ENCODE measurements at places on chromosomes 12 and 14.

DNA sequence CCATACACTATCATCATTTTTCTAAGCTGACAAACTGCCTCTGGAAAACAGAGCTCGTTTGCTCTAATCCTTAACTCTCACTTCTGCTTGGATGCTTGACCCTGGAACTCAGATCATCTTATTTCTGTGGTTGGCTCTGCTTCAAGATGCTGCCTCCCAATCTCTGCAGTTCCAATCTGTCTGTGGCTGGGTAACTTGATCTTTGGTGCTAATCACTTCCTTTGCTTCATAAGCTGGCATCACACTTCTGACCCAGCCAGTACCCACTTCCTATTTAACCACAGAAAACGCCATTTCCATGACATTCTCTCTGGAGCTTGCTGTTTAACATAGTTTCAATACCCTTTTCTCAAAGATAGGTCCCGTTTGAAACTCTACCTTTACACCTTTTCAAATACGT, 254.2 kb downstream of the ACSS3 start:
- DNase-seq = no peak

DNA sequence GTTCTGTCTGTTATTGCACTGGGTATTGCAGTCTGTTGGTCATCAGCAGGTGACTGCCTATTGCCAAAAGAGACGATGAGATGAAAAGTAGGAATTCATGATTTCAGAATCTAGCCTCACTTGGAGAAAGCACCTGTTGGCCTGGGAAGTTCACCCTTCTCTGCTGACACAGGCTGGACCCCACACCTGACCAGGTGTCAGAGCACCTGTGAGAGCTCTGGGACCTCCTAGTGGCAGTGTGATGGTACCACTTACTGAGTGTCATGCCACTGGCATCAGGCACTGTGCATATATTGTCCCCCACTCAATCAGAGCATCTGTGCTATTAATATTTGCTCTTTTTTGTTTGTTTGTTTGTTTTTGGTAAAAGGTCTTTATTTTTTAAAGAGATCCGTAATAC, 68.0 kb downstream of the RASSF3 start:
- no peak for DNase-seq

GRCh38 chr12:110001596-110001995, 2.4 kb downstream of the ANKRD13A start:
- DNase-seq = no peak

GRCh38 chr12:53754633-53755264, 3.0 kb upstream of the CISTR start:
- DNase-seq = no peak

DNA sequence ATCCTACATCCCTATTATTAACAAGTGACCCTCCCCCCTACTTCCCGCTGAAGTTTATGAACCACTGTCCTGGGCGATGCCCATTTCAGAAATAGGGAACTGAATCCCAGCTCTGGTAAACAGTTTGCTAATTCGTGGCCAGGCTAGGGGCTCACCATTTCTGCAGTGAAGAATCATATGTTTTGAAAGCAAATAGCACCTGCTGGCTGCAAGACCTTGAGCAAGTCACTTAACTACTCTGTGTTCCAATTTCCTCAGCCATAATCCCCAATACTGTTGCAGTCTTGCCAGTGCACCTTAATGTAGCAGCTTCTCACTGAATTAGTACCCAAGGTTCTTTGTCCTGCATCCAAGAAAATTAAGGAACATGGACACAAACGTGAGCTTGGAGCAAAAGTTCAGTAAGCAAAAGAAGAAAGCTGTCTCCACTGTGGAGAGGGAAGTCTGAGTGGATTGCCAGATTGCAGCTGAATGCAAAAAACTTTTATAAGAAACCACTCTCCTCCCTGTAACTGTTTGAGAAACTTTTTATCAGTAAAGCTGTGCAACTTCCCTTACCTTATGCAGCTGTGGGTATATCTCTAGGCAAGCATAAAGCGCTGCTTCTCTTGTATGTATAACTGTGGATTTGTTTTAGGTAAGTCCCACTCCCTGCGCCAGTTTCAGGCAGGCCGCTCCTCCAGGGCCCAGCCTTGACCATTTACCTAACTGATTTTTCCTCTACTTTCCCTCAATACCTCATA, 824 bp downstream of the OAS1 start:
- DNase-seq = no peak

All from stimulated activated CD4-positive, alpha-beta T cell treated with anti-CD3 and anti-CD28 coated beads, Interleukin-2, amount 100 ng/mL, for 4 hours (primary cell).